ENCODE measurements at places on chromosomes 5 and 9.

GRCh38 chr5:76617229-76617628 lies 6.0 kb downstream of the F2RL2 start:
- no peak for DNase-seq

- DNase-seq, result no peak
Measured at GRCh38 chr9:136582977-136583735, 37.3 kb upstream of the NOTCH1 start.

- DNase-seq, result no peak
Measured at GRCh38 chr5:33462456-33462855, 21.7 kb downstream of the TARS1 start.

DNA sequence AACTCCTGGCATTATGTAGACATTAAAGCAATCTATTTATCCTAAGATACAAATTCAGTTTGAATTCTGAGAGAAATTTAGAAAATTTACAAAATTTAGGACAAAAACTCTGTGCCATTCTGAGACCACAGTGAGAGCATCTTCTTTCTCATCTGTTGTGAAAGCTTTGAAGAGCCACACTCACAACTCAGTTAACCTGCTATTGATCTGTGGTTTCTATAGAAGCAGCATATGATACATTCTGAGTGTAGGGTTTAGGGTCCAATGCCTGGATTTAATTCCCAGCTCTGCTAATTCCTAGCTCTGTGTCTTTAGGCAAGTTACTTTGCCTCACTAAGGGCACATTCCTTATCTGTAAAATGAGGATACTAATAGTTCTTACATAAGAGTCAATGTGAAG lies 21.6 kb downstream of the CAST start:
- DNase-seq, result no peak

GRCh38 chr5:9898319-9898718 lies 268.2 kb upstream of the TAS2R1 start:
- peak; percentile 25 for DNase-seq

DNA sequence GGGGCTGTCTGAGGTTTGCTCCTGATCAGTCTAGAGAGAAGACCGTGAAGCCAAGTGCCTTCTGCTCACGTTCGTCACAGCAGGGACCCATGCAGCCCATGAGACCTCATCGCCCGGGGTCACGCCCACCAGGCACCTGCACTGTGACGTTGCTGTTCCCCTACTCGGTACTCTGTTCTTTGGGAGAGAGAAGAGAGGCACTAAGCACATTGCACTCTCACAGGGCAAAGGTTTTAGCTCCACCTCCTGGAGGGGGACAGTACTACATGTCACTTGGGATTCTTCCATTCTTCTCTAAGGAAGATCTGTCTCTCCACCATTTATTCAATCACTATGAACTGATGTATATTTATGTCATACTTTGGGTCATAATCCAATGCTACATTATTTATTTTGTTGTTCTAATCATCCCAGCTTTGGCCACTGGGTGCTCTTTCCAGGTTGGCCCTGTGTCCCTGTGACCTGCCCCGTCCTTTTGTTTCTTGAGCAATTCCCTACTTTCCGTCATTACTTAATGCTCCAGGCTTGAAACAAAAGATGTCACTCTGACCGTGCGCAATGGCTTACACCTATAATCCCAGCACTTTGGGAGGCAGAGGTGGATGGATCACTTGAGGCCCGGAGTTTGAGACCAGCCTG lies 31.4 kb upstream of the BRD3 start:
- DNase-seq, result no peak

GRCh38 chr5:174327317-174327864 lies 281.9 kb downstream of the NSG2 start:
- DNase-seq, result peak; percentile 91

- DNase-seq, result no peak
Measured at GRCh38 chr9:108637340-108637739, 218.4 kb downstream of the ACTL7B start.

GRCh38 chr9:129273941-129274684 lies 96.1 kb upstream of the IER5L start:
- no peak for DNase-seq

DNA sequence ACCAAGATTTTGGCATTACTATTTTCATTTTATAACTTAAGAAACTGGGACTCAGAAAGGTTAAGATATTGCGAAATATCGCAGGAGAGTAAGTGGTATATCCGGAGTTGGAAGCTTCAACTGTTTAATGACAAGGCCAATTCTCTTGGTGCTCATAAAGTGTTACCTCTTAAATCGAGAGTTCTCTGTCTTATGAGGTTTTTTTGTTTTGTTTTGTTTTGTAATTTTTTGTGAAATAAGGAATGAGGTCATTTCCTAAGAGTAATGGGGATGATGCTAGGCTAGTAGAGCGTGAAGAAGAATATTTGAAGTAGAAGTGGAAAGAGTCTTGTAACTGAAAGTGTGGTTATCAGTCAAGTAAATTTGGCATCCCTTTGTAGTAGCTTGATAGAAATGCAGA lies 183.2 kb upstream of the DAB2 start:
- DNase-seq, result no peak

DNA sequence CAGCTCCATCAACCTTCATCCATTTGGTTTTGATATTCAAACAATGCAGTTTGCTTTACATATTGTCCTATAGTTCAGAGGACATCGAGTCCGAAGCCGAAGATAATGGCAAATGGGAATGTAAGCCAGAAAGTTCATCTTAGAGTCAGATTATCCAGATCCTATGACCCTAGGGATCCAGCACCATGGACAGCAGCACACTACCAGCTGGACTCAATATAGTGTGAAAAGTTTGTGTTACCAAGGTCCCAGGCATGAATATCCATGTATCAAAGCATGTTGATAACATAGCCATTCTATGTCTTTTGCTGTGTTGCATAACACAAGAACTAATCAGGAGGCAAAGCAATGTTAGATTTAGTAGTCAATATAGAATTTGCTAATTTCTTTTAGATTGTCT lies 46.3 kb downstream of the FSTL4 start:
- DNase-seq, result no peak

DNA sequence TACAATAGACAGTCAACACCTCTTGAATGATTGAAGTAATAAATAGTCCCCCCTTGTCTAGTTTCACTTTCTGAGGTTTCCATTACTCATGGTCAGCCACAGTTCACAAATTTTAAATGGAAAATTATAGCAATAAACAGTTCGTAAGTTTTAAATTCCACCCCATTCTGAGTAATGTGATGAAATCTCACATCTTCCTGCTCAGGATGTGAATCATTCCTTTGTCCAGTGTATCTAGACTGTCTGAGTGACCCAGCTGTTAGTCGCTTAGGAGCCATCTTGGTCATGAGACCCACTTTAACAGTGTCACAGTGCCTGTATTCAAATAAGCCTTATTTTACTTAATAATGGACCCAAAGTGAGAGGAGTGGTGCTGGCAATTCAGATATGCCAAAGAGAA lies 311.6 kb upstream of the PRR16 start:
- DNase-seq, result no peak

DNA sequence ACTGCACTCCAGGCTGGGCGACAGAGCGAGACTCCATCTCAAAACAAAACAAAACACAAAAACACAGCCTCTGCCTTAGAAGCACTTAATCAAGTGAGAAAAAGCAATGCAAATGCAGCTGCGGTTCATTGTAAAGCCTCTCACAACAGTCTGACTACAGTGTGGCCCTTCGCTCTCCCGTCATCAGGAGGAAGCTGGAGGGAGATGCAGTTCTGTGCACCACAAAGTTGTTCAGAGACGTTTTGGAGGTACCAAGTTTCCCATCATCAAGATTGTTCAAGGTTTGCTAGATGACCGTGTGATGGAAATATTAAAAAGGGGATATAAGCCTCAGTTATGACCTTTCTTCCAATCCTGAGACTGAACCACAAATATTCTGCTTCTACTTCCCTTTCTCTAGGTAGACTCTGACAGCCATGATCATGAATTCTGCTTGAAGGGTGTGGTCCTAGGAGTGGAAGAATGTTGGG lies 40.9 kb downstream of the SEC61B start:
- no peak for DNase-seq

DNA sequence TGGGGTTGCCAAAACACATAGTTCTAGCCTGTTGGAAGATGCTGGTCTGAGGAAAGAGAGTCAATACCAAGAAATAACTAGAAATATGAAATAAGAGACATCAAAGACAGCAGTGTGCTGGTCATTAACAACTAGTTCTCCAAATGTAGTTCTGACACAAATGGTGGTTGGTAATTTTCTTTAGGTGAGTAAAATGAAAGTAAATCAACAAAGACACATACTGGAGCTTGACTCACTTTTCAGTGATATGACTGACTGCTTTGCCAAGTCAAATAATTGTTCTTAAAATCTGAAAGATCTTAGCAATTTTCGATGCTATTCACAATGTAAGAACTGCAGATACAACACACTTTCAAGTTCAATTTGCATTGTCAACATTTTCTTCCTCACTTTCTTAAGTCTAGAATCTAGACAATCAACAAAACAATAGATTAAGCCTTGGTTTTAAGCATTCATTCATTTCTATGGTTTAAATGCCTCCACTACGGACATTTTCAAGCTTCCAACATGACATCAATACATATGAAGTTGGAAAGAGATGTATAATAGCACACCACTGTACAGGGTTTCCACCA lies 166.8 kb upstream of the MAP3K1 start:
- DNase-seq, result no peak

GRCh38 chr5:73678807-73679206 lies 52.8 kb downstream of the ARHGEF28 start:
- DNase-seq, result no peak

DNA sequence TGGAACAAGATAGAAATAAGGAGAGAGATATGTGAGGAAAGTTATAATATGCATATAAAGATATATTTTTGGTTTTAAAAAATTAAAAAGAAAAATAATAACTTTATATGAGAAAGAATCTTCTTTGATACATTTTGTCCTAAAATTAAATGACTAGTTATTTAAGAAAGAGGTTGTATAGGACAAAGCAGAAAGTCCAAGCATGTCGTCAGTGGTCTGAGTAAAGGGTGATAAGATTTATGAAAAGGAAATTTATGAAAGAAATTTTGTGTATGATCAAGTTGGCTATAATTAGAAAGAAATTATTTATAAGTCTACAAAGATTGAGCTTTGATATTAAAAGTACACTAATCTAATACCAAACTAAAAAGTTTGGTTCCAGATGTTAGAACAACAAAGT lies 32.0 kb downstream of the GTF3C4 start:
- no peak for DNase-seq

Data from glutamatergic neuron (in vitro differentiated cells).